H1 (cell line): ENCODE measurements at places on chromosomes 3 and 15.

DNA sequence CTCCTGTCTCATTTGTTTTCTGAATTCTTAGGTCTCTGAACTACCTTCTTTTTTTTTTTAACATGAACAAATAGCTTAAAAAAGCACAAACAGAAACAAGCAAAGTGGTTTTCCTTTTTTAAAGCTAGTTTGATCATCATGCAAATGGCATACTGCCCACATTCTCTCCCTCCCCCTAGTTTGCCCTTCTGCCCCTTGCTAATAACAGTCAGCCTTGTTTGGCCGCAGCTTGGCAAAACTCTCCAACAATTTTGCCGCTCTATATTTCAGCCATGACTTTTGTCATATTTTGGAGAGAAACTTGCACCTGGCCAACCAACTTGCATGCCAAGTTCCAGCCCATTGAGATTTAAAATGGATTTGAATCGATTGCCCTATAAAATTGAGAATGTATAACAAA is 666.0 kb upstream of the NR2F2 start:
- DNase-seq = no peak

- no peak for DNase-seq
Observed at GRCh38 chr15:40420071-40420713, 14.6 kb downstream of the IVD start.

- peak; percentile 86 for DNase-seq
Observed at GRCh38 chr3:197555281-197556261, at the start of gene BDH1. TSS of gene BDH1 (minus strand) at chr3:197555968. CDS start at chr3:197546443, 9,525 bp downstream.

DNA sequence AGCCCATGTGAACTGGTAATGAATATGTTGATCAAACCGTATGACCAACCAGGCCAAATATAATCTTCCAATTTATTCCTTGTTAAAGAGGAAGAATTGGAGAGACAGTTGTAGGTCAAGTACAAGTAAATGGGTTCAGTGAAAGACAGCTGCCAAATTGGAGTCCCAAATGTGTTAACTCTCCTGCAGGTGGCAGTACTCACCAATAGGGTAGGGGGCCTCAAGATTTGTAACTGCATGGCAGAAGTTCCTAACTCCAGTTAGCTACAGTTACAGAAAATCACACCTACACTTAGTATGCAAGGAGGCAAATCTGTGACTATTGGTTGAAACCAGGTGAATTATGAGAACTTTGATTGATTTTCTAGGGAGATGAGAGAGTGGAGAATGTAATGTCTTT is 278.0 kb downstream of the ZBBX start:
- DNase-seq = peak; percentile 54

- DNase-seq = no peak
Observed at GRCh38 chr15:58308742-58309355, 122.9 kb upstream of the LIPC start.

DNA sequence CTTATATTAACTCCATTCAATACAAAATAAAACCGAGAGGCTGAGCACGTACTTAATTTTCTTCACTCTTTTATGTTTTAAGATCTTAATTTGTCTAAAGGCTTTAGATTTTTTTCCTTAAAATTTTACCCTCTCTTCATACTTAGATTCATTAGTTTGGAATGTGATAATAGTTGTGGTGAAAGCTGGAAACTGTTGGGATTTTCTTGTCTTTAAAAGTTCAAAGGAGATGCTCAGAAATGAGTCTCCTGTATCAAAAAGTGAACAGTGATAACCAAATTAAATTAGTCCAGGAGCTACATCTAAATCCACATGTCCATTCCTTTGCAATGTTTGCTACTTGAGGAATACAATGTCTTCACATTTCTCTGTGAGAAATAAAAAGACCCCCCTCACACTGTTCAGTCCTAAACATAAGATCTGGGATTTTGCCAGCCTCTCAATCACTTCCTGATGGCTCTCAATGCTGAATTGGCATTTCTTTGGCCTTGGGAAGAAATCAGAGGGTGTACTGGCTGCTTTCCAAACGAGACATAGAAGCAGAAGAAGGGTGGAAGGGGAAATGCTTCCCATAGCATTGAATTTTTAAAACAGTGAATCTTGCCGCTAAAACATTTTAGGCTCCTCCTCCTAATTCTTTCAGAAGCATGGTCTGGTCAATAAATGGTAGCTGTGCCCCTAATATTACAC is 245.0 kb downstream of the SHOX2 start:
- DNase-seq = no peak

GRCh38 chr15:74511583-74511982 is 29.4 kb upstream of the ARID3B start:
- DNase-seq = no peak

GRCh38 chr15:57118013-57118799 is 199.8 kb downstream of the TCF12 start:
- DNase-seq = no peak

GRCh38 chr15:63277893-63278456 is 570 bp downstream of the APH1B start:
- no peak for DNase-seq

DNA sequence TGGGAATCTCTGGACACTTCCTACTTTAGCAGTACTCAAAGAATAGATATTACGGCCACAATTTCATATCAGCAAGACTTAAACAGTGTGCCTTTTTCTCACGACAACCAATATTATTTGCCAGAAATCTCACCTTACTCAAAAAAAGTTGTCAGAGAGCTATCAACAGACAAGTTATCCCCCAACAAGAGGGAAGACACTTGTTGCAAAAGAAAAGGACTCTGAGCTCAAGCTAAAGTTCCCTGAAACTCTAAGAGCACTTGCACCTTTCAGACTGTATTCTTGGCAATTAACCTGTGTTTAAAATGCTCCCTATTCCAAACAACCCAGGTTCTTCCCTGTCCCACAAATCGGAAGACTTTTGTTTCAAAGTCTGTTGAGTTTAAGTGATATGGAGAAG is 4.5 kb downstream of the LRIG1 start:
- DNase-seq = no peak

GRCh38 chr3:30680789-30681648 is 74.6 kb downstream of the TGFBR2 start:
- no peak for DNase-seq

GRCh38 chr3:100740207-100740606 is 30.9 kb downstream of the TFG start:
- no peak for DNase-seq

- DNase-seq = no peak
Observed at GRCh38 chr15:52751522-52751921, 38.6 kb downstream of the ONECUT1 start.

- DNase-seq = no peak
Observed at GRCh38 chr3:69370156-69370883, 15.6 kb downstream of the FRMD4B start.

DNA sequence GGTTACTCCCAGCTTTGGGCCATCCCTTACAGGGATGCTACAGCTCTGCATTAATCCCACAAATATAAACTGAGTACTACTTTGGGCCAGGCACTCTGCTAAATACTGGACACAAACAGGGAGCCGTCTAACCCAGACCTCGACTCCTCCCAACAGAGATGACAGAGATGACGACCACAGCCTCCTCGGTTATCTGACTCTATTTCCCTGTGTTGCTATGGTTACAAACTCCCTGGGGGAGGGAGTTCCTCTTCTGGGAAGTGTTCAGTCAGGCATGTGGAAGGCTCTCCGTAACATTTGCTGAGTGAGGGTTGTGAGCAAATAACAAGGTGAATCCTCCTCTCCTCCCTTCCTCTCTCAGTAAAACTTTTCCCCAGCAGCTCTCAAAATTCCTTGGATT is 6.7 kb upstream of the CMTM7 start:
- no peak for DNase-seq

DNA sequence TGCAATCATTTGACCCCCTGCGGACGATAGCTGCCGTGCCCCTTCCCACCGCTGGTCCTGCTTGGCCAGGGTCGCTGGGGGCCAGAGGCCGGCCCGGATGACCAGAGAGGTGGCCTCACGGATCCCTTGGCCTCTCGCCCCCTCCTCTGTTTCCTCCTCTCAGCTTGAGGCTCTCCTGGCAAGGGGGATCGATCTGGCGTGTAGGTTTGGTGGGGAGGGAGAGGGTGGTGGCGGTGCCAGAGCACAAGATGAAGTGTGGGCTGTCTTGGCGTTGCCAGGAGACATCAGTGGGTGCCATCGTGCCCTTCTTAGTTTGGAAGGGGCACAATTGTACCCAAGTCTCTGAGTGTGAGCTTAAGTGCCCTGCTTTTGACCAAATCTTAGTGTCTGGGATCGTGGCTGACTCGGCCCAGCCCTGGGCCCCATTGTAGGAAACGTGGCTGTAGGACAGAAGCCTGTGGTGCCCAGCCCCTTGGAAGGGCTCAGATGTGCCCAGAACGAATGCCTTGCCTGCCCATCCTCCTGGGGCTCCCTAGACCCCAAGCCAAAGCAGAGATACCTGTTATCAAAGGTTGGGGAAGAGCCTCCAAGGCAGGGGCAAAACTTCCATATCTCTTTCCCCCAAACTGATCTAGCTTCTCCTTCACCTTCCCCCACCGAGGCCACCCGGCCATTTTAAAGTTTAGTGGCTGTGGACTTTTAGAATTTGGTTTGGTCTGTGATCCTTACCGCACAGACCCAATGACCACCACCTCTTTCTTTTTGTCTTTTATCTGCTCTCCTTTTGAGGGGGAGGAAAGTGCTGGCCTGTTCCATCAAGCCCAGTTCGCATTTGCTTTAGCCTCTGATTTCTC is 14.4 kb downstream of the NR2F2 start:
- peak; percentile 62 for DNase-seq

- no peak for DNase-seq
Observed at GRCh38 chr3:148450819-148451218, 246.9 kb upstream of the AGTR1 start.

DNA sequence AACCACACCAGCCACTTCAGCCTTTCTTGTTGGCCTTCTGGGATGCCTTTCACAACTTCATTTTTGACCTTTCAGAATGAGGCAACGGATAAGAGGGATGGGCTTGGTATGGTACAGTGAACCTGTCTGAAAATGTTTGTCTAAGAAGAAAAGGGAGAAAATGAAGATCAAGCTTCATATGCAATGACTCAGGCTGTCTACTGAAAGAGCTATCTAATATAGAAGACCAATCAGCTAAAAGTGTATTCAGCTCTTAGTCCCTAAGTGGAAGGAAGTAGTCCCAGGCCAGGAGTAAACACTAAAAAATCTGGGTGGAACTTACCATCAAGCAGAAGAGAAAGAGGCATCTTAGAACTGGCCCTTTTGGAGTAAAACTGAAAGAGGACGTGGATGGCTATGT is 12.2 kb upstream of the UPK1B start:
- no peak for DNase-seq

DNA sequence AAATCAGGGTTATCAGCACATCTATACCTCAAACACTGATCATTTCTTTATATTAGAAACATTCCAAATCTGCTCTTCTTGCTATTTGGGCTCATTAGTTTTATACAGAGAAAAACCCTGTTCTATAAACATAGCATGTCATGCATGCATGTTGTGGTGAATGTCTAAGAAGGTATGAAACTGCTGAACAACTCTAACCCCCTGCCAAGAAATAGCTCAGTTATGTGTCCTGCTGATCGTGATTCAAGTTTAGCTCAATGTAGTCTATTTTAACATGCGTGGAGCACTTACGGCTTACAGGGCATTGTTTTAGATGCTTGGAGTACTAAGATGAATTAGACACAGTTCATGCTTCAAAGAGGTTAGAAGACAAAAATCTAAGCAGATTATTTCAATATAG is 35.8 kb downstream of the MYH15 start:
- no peak for DNase-seq

GRCh38 chr3:110126065-110126464 is 788.7 kb upstream of the DPPA4 start:
- no peak for DNase-seq

GRCh38 chr3:11907667-11908660 is 61.3 kb upstream of the TAMM41 start:
- no peak for DNase-seq

GRCh38 chr15:41897363-41897799 is 3.5 kb upstream of the SPTBN5 start:
- DNase-seq = no peak

DNA sequence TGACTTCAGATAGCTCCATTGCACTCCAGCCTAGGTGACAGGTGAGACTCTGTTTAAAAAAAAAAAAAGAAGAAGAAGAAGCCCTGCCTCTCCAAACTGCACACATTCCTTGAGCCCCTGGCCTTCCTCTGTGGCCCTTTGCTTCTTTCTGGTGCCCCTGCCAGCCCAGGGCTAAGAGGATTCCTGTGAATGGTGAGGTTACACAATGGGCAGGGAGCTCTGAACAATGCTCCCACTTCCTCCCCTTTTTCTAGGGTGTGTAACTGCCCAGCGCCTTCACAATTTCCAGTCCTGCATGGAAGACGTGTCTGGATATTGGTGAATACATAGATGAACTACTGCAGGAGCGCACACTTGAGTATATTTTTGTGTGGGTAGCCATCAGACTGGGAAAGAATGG is 3.6 kb upstream of the AMOTL2 start:
- DNase-seq = no peak
